ENCODE measurements at places on chromosomes 6 and 20.

- no peak overlapping the region for H3K4me3 ChIP-seq
- no peak for DNase-seq
- no peaks in the 10 kb centered on the region for H3K27me3 ChIP-seq
- H3K36me3 ChIP-seq: no peaks in the 10 kb centered on the region
- H3K27ac ChIP-seq: no peak overlapping the region
These were observed 45.2 kb downstream of the ANKEF1 start for GRCh38 chr20:10079964-10080363.

DNA sequence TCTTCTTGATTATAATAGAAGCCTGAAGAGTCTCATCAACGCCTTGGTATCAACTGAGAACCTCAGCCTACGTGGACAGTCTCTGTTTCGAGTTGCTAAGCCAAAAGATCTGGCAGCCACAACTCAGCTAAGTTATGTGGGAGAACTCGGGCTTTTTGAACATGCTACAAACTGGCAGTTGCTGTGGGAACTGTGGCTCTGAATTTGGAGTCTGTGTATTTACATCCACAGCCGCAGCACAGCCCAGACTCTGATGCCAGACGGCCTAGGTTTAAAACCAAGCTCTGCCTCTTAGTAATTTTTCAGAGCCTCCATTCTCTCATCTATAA lies 35.8 kb downstream of the RIPOR2 start:
- no peaks in the 10 kb centered on the region for H3K36me3 ChIP-seq
- no peak for DNase-seq
- no peak overlapping the region for H3K27ac ChIP-seq
- H3K27me3 ChIP-seq: no peaks in the 10 kb centered on the region
- H3K4me3 ChIP-seq: no peak overlapping the region
- H3K4me1 ChIP-seq: no peaks in the 10 kb centered on the region

- DNase-seq: no peak
- no peak overlapping the region for H3K4me3 ChIP-seq
These were observed 125.9 kb downstream of the CDK19 start for GRCh38 chr6:110689275-110689935.

DNA sequence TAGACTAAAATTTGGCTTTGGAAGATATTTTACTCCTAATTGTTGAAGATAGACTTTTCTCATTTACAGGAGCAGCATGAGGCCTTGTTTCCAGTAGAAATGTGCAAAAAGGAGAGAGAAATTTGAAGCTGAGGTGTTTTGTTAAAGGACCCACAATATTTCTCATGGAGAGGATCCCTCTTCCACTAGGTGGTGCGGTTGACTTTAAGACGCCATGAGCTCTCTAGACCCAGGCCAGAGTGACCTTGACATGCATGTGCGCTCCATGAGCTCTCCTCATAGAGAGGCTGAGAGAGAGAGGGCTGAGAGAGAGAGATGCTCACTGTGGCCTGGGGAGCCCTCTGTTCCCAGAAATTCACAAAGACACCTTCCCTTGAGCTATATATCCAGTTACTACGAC lies 861.2 kb upstream of the EYS start:
- H3K36me3 ChIP-seq: no peaks in the 10 kb centered on the region
- no peaks in the 10 kb centered on the region for H3K27me3 ChIP-seq
- no peaks in the 10 kb centered on the region for H3K4me1 ChIP-seq
- no peak for DNase-seq
- no peak overlapping the region for H3K4me3 ChIP-seq

DNA sequence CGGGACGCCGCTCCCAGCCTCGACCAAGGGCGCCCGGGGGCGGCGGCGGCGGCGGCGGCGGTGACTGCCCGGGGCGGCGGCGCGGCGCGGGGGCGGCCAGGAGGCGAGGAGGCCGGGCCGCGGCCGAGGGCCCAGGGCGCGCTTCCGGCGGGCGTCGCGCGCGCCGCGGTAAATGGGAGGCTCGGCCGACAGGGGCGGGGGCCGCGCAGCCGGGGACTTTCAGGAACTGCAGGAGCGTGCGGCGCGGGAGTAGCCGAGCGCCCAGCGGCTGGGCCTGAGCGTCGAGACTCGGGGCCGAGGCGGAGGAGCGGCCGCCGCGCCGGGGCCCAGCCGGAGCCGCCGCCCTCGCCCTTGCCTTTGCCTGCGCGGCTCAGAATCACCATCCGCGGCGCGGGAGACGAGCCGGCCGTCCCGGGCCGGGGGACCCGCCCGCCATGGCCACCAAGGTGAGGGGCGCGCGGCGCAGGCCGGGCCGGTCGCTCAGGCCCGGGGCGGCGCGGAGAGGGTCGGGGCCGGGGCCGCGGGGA lies at the start of gene SNX9:
TSS of gene SNX9 (plus strand) at position 246 of the 527 bp plus-strand sequence. CDS start at position 435, 189 bp downstream.
- H3K4me3 ChIP-seq: peak within 1 kb of the TSS; percentile 98
- H3K27me3 ChIP-seq: no peaks in the 10 kb centered on the region
- H3K27ac ChIP-seq: peak within 1 kb of the TSS; percentile 98
- H3K4me1 ChIP-seq: peaks cover 20% of the 10 kb centered on the region
- no peaks in the 10 kb centered on the region for H3K36me3 ChIP-seq

GRCh38 chr6:147684906-147685305 lies 176.4 kb downstream of the SAMD5 start:
- H3K4me1 ChIP-seq: no peaks in the 10 kb centered on the region
- no peak for DNase-seq
- H3K27ac ChIP-seq: no peak overlapping the region
- no peaks in the 10 kb centered on the region for H3K27me3 ChIP-seq
- no peak overlapping the region for H3K4me3 ChIP-seq

DNA sequence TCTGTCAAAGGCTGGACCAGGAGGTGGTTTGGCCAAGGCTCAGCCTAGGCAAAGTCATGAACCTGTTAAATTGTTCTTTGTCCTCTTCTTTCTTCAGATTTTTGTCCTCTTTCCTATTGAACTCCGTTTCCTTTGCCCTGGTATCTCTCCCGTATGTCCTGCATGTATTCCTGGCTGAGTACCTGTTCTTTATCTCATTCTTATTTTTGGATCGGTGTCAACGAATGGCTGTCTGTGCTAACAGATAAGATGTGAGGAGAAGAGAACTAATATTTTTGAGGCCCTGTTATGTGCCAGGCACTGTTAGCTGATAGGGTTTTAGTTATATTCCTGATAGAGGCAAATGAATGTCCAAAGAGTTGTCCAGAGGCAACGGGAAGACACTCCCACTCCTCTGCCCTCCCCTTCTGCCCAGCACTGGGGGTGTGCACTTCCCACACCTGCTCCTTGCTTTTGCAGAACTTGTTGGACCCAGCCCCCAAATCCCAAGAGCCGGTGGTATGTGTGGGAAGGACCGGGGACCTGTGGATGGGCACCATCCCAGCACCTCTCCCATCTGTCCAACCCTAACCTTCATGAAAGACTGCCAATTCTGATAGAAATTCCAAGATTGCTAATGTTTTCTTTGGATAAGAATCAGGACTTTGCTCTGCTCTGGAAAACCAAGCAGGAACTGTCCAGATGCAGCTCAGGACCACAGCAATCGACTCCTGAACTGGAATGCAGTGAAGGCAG lies 20.6 kb downstream of the MMP24OS start:
- H3K4me1 ChIP-seq: no peaks in the 10 kb centered on the region
- DNase-seq: no peak
- no peak overlapping the region for H3K4me3 ChIP-seq

- no peak overlapping the region for H3K27ac ChIP-seq
- H3K4me1 ChIP-seq: no peaks in the 10 kb centered on the region
- H3K4me3 ChIP-seq: no peak overlapping the region
- no peaks in the 10 kb centered on the region for H3K36me3 ChIP-seq
- no peaks in the 10 kb centered on the region for H3K27me3 ChIP-seq
These were observed 540.1 kb upstream of the CHD6 start for GRCh38 chr20:42158272-42158671.

- H3K27ac ChIP-seq: no peak overlapping the region
- DNase-seq: no peak
- no peak overlapping the region for H3K4me3 ChIP-seq
- no peaks in the 10 kb centered on the region for H3K27me3 ChIP-seq
- no peaks in the 10 kb centered on the region for H3K4me1 ChIP-seq
These were observed 9.4 kb downstream of the OR12D1 start for GRCh38 chr6:29424168-29424567.

DNA sequence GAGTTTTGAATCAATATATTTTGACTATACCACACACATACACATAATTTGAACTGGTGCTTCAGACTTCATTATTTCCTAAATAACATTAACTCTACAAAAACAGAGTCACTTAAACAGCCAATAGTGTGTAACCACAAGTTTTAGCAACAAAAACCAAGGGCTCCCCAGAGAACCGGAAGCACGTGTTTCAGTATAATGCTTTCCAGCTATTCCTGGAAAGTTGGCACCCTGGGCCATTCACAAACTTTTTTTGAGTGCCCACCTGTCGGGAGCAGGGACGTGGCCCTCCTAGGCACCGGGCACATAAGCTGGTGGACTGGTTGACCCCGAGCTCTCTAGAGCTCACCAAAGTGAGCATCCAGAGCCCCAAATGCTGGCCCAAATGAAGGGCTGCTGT lies 1.9 kb upstream of the SLC35D3 start:
- no peak overlapping the region for H3K27ac ChIP-seq
- peaks cover 11% of the 10 kb centered on the region for H3K4me1 ChIP-seq
- H3K36me3 ChIP-seq: no peaks in the 10 kb centered on the region
- DNase-seq: no peak
- peaks cover 5% of the 10 kb centered on the region for H3K27me3 ChIP-seq

DNA sequence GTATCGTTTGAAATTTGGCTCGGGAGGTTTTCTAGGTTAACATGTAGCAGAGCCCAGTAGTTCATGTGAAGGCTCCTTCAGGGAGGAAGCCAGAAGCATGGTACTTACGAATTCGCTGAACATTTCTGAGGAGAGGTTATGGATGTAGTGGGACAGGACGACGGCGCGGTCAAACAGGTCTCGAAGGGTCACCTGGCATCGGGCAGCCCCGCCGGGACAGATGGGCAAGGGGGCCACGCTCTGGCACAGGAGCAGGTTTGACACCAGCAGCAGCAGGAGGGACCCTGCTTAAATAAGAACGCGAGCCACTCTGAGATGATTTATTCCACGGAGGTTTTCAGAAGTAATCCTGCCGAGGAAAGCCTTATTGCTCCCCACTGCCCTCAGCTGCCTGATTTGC lies 2.5 kb downstream of the PRL start:
- no peak for DNase-seq
- H3K4me3 ChIP-seq: no peak overlapping the region
- no peaks in the 10 kb centered on the region for H3K27me3 ChIP-seq
- no peaks in the 10 kb centered on the region for H3K36me3 ChIP-seq
- no peaks in the 10 kb centered on the region for H3K4me1 ChIP-seq

- H3K4me3 ChIP-seq: no peak overlapping the region
- no peak overlapping the region for H3K27ac ChIP-seq
- H3K36me3 ChIP-seq: no peaks in the 10 kb centered on the region
- H3K27me3 ChIP-seq: no peaks in the 10 kb centered on the region
- DNase-seq: no peak
- no peaks in the 10 kb centered on the region for H3K4me1 ChIP-seq
These were observed 175.4 kb upstream of the PRND start for GRCh38 chr20:4546342-4546741.

DNA sequence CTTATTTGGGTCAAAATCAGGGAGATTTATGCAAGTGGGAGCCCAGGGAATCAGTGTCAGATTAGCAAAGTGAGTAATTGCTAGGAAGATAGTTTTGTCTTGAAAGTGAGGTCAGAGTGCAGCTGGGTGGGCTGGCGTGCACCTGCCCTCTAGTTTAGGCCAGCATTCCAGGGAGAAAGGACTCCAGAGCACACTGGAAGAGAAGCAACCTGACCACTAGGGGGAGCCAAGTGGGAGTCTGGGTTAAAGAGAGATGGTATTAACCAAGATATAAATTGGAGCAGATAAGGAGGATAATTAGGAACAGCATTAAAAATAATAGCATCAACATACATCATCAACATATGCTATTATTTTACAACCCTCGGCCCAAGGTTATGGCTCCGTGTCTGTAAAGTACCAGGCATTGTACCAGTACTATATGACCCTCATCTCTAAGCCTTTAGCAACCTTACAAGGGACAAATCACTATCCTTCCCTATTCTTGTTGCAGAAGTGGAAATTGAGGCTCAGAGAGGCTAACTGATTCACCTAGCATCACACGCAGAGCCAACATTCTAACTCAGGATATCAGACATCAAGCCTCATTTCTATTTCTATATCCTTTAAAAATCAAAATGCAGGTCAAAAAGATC lies 57.8 kb downstream of the SLC2A10 start:
- H3K36me3 ChIP-seq: no peaks in the 10 kb centered on the region
- H3K4me1 ChIP-seq: no peaks in the 10 kb centered on the region
- H3K4me3 ChIP-seq: no peak overlapping the region
- H3K27me3 ChIP-seq: no peaks in the 10 kb centered on the region
- no peak for DNase-seq

DNA sequence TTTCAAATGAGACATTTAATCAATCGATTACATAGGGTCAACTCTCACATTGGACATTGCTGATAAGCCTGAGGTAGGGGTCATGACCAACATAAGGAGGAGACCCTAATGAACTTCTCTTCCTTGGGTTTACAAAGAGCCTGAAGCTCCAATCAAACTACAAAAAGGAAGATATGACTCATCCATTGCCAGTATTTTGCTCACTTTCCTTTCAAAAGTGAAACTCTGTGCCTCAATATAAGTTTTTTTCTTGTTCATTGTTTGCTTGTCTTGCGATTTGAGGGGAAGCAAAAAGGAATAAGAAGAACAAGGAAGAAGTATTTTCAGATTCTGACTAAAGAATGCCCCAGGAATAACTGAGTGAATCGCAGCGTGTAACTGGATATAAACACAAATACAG lies 38.8 kb upstream of the KHDRBS2 start:
- no peaks in the 10 kb centered on the region for H3K27me3 ChIP-seq
- no peak overlapping the region for H3K27ac ChIP-seq
- H3K4me1 ChIP-seq: no peaks in the 10 kb centered on the region
- H3K36me3 ChIP-seq: no peaks in the 10 kb centered on the region

GRCh38 chr20:54407459-54407858 lies 67.9 kb upstream of the DOK5 start:
- no peak for DNase-seq
- no peaks in the 10 kb centered on the region for H3K36me3 ChIP-seq
- no peaks in the 10 kb centered on the region for H3K27me3 ChIP-seq

- no peak overlapping the region for H3K27ac ChIP-seq
- no peaks in the 10 kb centered on the region for H3K27me3 ChIP-seq
- H3K36me3 ChIP-seq: no peaks in the 10 kb centered on the region
- H3K4me3 ChIP-seq: no peak overlapping the region
- DNase-seq: no peak
These were observed 558.0 kb downstream of the C6orf118 start for GRCh38 chr6:164751395-164751794.

- peak overlapping the region; percentile 98 for H3K4me3 ChIP-seq
- H3K36me3 ChIP-seq: no peaks in the 10 kb centered on the region
- DNase-seq: peak; percentile 78
- H3K27ac ChIP-seq: peak overlapping the region; percentile 97
These were observed 1.4 kb downstream of the QKI start for GRCh38 chr6:163415620-163416556.
